Activated T-cell treated with anti-CD3 and anti-CD28 coated beads for 48 hours (primary cell): ENCODE measurements at places on chromosomes 6 and 20.

DNA sequence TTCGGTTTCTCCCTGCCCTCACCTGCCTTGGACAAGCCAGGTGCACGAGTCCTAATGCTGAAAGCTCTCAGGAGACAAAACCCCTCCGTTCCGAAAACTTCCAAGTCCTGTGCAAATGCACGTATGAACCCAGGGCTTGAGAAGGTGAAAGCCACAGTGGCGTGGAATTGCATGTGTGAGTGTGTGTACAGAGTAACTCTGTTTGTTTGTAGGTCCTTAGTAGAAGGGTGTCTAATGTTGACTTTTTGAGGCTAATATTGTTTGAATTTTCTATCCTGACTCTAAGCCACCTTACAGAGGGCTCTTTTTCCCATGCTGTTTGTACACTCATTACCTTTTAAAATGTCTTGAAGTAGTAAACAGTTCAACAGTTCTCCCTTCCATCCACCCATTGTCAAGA, 129.1 kb downstream of the FOXA2 start:
- DNase-seq, result no peak

DNA sequence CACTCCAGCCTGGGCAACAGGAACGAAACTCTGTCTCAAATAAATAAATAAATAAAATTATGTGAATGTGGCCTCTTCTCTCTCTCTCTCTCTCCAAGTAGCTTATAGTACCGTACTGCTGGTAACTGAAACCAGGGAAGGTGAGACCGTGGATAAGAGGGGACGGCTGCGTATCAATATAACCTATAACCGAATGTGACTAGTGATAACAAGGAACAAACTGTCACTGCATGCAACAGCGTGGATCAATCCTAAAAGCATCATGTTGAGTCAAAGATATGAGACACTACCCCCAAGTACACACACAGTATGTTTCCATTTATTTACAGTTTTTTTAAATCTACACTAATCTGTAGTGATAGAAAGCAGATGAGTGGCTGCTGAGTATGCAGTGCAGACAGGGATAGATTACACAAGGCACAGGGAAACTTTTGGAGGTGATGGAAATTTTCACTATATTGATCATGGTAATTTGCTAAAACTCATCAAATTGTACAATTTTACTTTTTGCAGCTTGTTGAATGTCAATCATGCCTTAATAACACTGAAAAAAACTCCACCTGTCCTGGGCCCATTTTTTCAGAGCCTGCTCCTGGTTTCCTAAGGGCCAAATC, 121.4 kb upstream of the ARMC2 start:
- DNase-seq, result no peak

- no peak for DNase-seq
Measured at GRCh38 chr6:153436351-153436750, 305.3 kb upstream of the RGS17 start.

DNA sequence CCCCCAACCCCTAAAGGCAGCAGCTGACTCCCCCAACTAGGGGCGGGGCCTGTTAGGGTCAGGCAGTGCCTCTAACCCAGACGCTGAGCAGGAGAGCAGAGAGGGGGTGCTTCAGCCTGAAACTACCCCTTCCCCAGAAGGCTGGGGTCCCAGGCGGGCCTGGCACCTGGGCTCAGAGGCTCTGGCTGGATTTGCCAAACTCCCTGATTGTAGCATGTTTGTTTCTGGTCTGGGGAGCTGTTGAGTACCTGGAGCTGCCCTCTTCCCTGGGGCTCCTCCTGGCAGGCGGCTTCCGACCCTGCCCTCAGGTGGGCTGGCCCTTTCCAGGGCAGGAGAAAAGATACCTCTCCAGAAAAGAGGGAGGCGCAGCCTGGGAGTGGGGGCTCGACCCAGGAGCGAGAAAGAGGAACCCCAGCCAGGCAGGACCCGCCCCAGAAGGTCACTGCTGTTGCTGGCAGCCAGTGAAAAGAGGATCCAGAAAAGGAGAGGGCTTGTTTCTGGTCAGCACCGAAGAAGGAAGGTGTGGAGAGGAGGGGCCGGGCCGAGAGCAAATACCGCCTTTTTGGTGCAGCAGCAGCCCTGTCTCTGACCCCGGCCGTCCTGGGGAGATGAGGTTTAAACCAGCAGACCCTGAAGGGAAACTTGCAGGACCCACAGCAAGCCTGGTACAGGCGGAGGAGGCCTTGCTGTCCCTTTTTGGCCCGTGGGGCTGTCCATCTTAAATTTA, 810 bp upstream of the ABHD16B start:
- DNase-seq, result no peak

DNA sequence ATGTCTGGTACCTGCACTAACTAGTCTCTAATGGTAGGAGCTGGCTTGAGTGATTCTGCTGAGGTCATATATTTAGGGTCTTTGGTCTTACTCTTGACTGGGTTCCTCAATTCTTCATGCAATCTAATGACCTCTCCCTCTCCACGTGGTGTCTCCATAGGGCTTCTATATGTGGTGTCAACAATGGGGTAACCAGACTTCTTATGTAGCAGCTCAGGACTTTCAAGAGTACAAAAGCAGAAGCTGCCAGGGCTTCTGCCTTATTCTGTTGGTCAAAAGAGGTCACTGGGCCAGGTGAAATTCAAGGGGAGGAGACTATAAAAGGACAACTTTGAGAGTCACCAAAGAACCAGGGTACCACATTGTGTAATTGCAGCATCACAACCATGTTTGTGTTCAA, 54.3 kb downstream of the NUS1 start:
- no peak for DNase-seq

GRCh38 chr6:106739387-106739786, 110.0 kb downstream of the QRSL1 start:
- DNase-seq, result no peak

GRCh38 chr6:70843328-70843918, 113.4 kb downstream of the B3GAT2 start:
- no peak for DNase-seq

GRCh38 chr6:8845690-8846089, 410.3 kb upstream of the SLC35B3 start:
- no peak for DNase-seq

GRCh38 chr6:2037237-2037926, 208.0 kb downstream of the GMDS start:
- DNase-seq, result no peak

DNA sequence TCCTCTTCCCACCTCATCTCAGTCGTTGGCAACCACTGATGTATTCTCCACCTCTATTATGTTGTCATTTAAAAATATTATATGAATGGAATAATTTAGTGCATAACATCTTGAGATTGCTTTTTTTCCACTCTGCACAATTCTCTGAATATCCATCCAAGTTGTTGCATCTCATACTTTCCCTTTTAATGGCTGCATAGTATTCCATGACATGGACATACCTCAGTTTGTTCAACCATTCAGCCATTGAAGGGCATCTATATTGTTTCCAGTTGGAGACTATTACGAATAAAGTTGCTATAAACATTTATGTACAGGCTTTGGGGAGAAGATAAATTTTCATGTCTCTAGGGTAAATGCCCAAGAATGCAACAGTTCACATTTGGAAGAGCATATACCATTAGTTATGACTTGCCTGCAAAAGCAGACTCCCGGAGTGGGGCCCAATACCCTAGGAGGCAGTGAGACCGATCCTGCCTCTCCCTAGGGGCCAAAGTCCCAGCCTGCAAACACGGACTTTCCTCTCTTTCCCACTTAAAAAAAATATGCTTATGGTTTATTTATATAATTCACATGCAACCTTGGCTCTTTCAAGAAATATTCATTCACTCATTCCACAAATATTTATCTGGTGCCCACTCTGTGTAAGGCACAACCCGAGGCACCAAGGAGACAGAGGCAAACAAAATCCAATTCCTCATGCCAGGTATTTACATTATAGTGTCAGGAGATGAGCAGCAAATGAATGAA, 227.0 kb upstream of the PMEPA1 start:
- no peak for DNase-seq

GRCh38 chr6:150200428-150201100, 57.7 kb downstream of the PPP1R14C start:
- DNase-seq, result no peak

- DNase-seq, result no peak
Measured at GRCh38 chr6:1608222-1609040, 1.3 kb upstream of the FOXC1 start.

GRCh38 chr20:60246751-60247150, 288.5 kb downstream of the CDH26 start:
- no peak for DNase-seq

DNA sequence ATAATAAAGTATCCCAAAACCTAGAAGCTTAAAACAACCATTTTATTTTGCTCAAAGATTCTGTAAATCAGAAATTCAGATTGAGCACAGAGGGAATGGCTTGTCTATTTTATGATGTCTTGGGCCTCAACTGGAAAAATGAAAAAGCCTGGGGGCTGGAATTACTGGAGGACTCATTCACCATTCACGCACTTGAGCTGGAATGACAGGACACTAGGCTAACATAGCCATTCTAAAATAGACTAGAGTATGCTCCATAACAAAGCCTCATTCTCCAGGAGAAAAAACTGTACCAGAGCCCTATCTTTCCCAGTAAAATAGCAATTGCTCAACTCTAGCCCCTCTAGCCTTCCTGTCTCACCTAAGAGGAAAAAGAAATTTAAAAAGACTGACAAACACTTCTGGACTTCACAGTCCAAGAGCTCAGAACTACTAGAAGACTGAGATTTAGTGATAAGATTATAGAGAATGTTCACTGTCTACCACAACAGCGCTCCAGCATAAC, 145.4 kb upstream of the BTBD3 start:
- no peak for DNase-seq

- no peak for DNase-seq
Measured at GRCh38 chr6:150697515-150697914, 97.8 kb downstream of the PLEKHG1 start.

DNA sequence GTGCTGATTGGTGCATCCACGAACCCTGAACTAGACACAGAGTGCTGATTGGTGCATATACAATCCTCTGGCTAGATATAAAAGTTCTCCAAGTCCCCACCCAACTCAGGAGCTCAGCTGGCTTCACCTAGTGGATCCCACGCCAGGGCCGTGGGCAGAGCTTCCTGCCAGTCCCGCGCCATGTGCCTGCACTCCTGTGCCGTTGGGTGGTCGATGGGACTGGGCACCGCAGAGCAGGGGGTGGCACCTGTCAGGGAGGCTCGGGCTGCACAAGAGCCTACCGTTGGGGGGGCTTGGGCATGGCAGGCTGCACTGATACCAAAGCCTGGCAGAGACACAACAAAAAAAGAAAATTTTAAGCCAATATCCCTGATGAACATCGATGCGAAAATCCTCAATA, 185.4 kb upstream of the ASCC3 start:
- DNase-seq, result no peak
